ENCODE measurements at places on chromosomes 1 and 21.

DNA sequence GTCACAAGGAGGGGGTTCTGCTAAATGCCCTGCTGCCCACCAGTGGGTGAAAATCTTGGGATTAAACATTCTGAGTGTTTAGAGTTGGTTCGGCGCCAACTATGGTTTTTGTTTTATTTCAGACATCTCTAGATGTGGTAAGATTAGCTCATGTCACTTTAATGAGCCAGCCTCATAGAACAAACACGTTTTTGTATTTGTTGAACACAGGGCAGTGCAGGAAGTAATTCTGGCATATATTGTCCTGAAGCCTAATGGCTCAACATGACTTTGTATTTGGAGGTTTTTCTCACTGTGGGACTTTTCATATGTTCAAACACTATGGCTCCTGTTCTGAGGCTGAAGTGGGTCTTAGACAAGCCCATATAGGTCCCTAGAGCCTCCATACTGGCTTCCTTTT, 107.8 kb downstream of the NGF start:
- no peak for DNase-seq

GRCh38 chr1:214717351-214717750, 114.4 kb downstream of the CENPF start:
- DNase-seq, result no peak

DNA sequence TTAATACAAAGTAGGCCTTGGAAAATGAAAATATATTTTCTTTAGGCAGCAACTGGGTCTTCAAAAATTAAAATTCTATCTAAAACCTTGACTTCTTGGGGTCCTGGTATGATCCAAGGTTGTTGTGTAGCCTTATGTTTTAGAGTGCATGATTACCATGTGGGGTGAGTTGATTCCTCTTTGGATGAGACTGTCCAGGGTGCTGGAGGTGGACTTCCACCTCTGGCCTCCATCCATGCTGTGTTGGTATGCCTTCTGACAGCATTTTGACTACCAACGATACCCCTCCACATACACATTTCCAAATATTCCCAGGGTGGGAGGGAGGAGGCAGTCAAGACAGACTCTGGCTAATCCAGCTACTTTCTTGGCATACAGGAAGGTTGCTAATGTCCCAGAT, 205.0 kb downstream of the TNR start:
- no peak for DNase-seq

- no peak for DNase-seq
These were observed 36.5 kb upstream of the DENND1B start for GRCh38 chr1:197811769-197812168.

- no peak for DNase-seq
These were observed 5.7 kb upstream of the SVBP start for GRCh38 chr1:42822800-42823392.

GRCh38 chr1:31289021-31289420, 7.6 kb downstream of the SNRNP40 start:
- DNase-seq, result no peak

DNA sequence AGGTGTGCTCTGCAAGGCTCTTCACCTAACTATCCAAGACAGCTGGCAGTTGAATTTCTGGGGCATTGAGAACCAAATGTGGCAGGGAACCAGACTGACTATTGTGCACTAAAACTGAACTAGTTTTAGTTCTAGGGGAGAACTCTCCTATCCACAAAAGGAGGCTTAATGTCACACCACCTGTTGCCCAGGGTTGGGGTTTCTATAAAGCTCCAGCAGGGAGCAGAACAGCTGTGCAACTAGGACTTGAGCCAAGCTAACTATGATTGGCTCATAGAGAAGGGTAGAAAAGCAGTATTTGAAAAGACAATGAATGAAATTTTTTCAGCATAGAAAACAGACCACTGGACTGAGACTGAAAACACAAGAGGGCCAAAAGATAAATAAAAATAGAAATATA, 53.3 kb upstream of the FGGY start:
- no peak for DNase-seq

- DNase-seq, result no peak
These were observed 39.0 kb downstream of the ST7L start for GRCh38 chr1:112579801-112580510.

DNA sequence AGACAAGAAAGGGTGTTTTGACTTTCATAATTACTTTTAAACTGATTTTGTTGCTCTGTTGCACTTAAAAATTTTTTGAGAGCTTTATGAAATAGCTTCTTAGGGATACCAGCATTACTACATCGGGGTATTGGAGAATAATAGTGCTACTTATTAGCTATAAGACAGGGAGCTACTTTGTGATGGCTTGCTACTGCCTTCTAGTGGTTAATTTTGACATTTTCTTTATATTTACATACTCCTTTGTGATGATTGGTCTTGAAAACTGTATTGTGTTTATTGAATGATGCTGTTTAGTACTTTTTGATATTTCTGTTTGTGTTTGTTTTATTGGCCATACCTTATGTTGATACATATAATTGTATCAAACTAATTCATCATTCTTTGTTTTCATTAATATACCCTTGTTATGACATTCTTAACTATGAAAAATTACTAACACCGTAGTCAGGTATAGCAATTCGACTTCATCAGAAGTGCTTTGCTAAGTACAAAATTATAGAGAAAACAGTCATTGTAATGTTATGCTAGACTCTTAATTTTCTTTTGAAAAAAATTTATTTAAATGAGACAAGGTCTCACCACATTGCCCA, 85.5 kb downstream of the CLIC4 start:
- DNase-seq, result peak; percentile 77

- DNase-seq, result no peak
These were observed 9.6 kb downstream of the UQCRHL start for GRCh38 chr1:15797614-15798390.

DNA sequence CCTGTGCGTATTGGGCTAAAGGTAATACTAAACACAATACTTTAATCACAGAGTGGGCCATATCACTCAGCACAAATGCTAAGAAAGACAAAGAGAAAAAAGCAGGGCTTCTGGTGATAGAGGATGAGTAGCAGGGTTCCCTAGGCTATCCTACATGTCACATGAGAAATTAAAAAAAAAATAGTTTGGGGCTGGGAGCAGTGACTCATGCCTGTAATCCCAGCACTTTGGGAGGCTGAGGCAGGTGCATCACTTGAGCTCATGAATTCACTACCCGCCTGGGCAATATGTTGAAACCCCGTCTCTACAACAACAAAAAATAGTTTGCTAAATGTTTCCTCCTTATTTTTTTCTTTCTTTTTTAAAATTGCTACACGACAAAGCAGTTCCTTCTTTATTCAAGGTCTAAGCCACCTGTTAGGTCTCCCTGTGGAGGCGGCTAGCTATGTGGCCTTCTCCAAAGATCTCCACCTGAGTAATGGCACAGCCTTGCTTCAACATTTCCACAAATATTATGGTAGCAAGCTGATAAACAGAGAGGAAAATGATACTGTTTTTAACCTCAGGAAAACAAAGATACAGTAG, 1.5 kb downstream of the ENSA start:
- no peak for DNase-seq

DNA sequence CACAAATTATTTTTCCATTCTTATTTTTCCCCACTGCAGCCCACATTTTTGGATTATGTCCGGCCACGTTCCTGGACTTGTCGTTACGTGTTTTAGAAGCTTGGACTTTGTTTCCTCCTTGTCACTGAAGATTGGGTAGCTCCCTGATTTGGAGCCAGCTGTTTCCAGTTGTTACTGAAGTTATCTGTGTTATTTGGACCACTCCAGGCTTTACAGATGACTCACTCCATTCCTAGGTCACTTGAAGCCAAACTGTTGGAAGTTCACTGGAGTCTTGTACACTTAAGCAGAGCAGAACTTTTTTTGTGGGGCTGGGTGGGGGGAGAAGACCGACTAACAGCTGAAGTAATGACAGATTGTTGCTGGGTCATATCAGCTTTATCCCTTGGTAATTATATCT, 12.2 kb upstream of the AXDND1 start:
- DNase-seq, result no peak

DNA sequence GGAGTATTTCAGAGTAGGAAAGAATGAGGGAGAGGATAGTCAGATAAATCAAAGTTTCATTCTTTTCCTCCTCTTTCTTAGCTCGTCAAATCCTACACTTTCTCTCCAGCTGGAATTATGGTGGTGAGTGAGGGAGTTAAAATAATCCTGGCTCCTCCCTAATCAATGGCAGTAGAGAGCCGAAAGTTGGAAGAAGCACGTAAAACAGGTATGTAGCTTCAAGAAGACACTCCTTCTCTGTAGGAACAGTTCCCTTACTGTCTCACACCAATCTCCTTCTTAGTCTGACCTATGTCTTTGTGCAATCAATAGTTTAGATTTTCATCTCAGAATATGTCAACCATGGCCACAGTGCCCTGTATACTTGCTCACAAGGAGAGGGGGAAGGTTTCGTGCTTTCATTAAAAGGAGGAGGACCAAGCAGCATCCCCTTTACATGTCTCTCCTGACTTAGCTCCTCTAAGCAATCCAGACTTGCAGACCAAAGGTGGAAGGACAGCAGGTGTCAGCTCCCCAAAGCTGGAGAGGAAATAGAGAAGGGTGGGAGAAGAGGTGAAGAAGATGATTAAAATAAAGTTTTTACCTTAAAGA, 878 bp downstream of the MINDY1 start:
- no peak for DNase-seq

DNA sequence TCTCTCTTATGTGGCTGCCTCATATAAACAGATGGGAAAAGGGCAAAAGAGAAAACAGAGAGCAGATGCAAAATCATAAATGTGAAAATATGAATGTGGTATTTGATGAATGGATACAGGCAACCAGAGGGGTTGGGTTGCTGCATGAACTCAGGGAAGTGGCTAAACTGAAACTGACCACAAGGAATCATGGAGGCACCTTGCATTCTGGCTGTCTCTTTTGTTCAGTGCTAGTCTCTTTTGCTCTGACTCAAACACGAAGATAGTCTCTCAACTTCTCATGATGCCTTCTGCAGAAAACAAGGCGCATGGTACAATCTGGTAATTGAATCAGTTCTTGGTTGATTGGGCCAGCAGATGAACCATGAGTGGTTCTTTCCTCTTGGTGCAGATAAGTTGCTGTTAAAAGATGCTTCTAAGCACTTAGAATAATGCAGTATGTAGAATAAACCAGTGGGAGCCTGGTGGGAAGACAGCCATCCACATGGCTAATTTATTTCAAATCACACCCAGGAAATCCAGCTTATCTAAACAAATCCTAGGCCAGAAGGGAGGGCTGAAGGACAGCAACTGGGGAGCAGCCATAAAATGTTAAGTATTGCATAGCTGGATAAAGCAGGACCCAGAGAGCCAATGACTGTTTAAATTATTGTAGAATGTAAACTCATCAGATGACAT, 64.2 kb downstream of the HLX start:
- DNase-seq, result no peak

GRCh38 chr1:75548721-75549480, 62.0 kb downstream of the SLC44A5 start:
- DNase-seq, result no peak

DNA sequence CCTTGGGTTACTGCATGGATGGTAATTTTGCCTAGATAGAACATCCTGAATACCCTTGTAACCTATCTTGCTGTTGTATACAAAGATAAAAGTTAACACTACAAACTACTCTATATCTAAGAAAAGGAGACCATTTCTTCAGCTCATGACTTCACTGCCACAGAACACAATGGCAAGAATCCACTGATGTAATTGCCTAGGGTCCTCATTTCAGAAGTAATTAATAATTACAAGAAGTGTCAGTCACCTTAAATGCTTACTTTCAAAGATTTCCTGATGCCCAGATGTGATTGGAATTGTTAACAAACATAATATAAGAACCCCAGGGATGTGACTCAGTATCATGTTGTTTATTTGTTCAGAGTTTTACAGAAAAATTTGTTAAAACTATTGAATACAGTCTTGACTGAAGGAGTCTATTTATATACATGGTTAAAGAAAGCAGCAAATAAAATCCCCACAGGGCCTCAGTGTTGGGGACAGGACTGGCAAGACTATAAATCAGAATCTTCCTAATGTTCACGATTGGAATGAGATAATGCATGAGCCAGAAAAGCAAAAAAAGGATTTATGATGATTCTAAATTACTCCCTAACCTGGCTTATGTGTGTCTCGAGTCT, 83.9 kb downstream of the CRB1 start:
- no peak for DNase-seq

GRCh38 chr1:78833491-78833890, 173.0 kb downstream of the ADGRL4 start:
- DNase-seq, result no peak

- peak; percentile 88 for DNase-seq
These were observed at the start of gene IFI16 for GRCh38 chr1:159009704-159010361. Gene IFI16, plus strand, starts transcription at chr1:159009907. Its CDS starts 4,774 bp downstream, at chr1:159014681.

- no peak for DNase-seq
These were observed 1191.0 kb upstream of the NCAM2 start for GRCh38 chr21:19807201-19807600.

- DNase-seq, result no peak
These were observed 56.5 kb downstream of the CDC7 start for GRCh38 chr1:91557039-91557690.

- DNase-seq, result no peak
These were observed 11.1 kb downstream of the PRR9 start for GRCh38 chr1:153228491-153228890.

DNA sequence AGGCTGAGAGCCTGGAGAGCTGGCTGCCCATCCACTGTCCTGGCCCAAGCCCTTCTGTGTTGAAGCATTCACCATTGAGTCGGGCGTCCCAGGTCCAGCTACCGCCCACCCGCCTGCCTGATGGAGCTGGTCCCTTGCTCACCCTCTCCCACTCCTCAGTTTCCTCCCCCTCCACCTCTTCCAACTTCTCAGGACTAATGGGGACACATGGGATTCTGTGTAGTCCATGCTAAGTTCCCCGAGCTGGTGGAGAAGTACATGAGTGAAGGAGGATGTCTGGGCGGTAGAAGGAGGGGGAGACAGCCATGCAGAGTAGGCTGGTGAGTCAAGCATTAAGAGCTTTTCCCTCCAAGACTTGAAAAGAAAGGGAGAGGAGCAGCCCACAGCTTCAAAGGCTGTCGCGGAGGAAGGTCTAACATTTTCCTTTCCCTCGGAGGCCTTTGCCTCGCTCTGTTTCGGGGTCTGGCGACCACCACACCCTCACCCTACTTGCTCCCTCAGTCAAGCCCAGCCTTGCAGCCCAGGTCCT, 561 bp downstream of the SLC26A9 start:
- DNase-seq, result no peak

GRCh38 chr21:37762606-37763005, 153.7 kb downstream of the KCNJ6 start:
- DNase-seq, result no peak

GRCh38 chr1:19676438-19676922, 11.8 kb downstream of the HTR6 start:
- DNase-seq, result peak; percentile 50

DNA sequence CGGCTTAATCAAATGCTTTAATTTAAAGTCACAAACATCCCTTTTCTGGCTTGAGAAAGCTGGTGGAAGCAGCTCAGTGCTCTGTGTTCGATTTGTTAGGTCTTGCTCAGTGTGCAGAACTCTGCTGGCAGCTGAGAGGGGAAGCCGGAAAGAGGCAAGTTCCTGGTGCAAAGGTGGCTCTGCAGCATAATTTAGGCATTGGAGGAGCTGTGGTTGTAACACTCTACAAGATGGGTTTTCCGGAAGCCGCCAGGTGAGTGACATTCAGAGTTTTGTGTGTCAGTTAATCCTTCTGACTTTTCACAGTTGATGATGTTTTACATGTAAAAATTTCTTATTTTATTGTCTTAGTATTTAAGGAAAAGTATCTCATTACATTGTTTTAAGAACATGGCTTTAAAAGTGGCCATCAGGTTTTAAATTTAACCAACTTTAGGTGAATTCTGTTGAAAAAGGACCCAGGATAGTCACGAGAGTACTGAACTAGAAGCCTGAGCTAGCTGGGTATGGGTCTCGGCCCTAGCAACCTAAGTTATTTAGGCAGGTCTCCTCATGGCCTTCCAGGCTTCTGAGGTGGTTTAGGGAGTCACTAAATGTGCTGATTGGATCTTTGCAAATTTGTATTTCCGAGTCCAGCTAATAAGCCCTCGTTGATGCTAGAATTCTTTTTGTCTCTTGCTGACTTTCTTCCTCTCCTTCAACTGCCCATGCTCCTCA, 47.1 kb upstream of the PODN start:
- peak; percentile 89 for DNase-seq
